ENCODE measurements at places on chromosomes 2 and 18.

- no peak for DNase-seq
Observed at GRCh38 chr2:64192125-64192479, 47.9 kb upstream of the PELI1 start.

DNA sequence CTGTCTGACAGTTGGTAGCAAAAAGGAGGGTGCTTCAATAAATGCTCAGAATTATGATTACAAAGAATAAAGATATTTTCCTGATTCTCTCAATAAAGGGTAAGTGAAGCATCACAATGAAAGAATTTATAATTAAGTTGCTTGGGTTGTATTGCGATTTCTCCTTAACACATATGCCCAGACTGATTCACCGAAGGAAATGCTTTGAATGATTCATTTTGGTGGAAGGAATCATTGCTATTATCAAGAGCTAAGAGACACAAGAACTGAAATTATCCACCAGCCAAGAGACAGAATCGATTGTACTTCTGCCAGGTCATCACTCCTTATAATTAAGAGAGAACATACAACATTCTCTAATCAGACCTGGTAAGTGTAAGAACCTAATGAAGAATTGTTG, 301.4 kb downstream of the NR4A2 start:
- no peak for DNase-seq

DNA sequence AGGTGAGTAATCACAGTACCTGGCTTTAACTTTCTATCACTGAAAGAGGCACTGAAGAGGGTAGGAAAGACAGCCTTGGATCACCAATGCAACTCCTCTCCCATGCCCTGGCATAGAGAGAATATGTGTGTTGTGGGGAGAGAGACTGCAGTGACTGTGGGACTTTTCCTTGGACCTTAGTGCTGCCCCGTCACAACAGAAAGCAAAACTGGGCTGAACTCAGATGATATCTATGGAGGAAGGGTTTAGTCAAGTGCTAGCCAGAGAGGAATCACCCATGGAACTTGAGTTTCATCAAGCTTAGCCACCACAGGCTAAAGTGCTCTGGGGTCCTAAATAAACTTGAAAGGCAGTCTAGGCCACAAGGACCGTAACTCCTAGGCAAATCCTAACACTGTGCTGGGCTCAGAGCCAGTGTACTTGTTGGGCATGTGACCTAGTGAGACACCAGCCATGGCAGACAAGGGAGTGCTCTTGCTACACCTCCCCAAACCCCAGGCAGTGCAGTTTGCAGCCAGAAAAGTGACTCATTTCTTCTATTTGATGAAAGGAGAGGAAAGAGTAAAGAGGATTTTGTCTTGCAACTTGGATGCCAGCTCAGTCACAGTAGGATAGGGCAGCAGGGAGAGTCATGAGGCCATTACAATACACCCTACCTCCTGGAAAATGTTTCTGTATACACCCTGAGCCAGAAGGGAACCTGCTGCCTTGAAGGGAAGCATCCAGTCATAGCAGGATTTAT, 105.8 kb upstream of the SPOPL start:
- no peak for DNase-seq

DNA sequence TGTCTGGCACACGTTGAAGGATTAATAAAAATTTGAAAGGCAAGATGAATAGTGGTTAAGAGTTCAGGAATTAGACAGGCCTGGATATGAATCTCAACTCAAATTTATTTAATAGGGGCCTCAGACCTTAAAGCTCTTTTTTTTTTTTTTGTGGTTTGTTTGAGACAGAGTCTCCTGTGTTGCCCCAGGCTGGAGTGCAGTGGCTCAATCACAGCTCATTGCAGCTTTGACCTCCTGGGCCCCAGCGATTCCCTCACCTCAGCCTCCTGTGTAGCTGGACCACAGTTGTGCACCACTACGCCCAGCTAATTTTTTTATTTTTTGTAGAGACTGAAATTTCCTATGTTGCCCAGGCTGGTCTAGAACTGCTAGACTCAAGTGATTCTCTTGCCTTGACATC, 3.0 kb downstream of the ZRANB3 start:
- no peak for DNase-seq

DNA sequence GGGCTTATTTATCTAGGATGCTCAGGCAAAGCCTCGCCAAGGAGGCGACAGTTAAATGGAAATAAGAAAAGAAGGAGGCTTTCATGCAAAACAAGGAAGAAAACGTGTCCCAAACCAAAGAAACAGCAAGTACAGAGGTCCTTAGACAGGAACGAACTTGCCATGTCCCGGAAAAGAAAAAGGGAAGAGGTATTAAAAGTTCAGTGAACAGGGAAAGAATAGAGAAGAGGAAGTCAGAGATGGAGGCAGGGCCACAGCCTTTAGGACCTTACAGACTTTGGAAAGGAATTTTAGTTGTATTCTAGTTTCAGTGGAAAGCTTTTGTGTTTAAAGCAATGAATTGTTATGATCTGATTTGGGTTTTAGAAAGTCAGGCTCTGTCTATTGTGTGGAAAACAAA, 22.1 kb downstream of the IKZF2 start:
- DNase-seq: no peak

GRCh38 chr18:62398291-62398690, 73.2 kb downstream of the TNFRSF11A start:
- no peak for DNase-seq

DNA sequence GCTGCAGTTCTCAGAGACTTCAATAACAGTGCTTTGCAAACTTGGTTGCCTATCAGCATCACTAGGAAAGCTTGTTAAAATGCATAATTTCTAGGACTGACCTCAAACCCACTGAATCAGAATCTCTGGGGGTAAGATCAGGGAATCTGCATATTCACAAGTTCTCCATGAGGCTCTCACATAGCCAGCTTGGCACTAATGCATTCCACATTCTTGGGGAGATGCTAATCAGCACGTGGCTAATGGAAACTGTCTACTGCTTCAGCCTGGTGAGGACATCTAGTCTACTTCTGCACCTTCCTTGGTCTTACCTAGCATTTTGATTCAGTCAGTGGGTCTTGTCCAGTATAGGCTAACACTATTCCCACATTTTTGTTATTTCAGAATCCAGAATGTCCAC, 56.3 kb downstream of the RBKS start:
- DNase-seq: no peak

DNA sequence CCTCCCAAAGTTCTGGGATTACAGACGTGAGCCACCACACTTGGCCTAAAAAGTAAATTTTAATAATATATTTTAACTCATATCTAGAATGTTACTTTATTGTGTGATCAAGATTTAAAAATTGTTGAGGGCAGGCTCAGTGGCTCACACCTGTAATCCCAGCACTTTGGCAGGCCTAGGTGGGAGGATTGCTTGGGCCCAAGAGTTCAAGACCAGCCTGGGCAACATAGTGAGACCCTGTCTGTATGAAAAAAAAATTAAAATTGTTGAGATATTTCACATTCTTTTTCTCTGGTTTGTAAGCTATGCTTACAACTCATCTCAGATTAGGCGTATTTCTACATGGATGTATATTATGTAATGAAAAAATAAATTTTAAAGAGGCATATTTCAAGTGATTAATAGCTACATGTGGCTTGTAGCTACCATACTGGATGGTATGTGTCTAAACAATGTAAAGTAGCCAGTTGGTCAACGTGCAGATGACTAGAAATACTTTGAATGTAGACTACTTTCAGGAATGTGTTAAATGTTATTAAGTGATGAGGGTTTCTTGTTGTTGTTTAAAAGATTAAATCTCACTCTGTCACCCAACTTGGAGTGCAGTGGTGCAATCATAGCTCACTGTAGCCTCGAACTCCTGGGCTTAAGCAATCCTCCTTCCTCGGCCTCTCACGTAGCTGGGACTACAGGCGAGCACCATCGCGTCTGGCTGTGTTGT, 5.9 kb downstream of the RAB10 start:
- no peak for DNase-seq

DNA sequence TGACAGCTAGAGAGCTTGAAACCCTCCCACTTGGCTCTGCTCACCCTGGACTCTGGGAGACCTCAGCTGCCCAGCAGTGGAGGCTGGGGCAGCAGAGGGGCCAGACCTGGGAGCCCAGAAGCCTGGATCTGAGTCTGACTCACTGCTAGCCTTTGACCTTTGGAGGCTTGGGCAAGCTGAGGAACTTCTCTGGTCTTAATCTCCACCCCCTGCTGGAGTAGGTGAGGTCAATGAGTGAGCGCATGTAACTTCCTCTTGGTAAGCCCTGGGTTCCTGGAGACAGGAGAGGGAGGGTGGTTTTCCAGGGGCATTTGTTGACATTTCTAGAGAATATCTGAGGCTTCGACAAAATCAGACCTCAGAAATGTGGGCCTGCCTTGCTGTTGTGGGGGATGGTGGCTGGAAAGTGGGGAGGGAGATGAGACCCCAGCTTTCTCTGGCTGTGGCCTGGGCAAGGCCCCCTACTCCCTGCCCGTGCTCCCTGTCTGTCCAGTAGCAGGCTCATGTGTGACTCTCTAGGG, 73.0 kb upstream of the YWHAQ start:
- DNase-seq: no peak

DNA sequence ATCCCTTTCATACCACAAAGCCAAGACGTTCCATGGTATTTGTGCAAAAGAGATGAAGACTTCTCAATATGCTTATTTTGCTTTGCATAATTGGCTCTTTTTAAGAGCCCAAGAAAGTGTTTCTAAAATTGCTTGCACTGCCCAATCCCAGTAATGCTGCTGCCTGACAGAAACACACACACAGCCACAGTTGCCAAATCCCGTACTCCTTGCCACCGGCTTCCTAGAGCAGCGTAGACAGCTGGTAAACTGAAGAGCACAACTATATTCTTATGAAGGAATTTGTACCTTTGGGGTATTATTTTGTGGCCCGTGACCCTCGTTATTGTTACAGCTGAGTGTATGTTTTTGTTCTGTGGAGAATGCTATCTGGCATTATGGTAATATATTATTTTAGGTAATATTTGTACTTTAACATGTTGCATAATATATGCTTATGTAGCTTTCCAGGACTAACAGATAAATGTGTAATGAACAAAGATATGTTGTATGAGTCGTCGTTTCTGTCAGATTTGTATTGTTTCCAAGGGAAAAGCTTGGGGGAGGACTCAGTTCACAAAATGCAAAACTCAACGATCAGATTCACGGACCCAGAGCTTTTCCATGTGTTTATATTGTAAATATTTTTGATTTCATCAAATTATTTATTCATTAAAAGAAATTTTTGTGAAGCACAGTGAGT, 202.9 kb upstream of the RAB12 start:
- DNase-seq: no peak

GRCh38 chr2:37604716-37605115, 66.7 kb downstream of the CDC42EP3 start:
- no peak for DNase-seq

- DNase-seq: no peak
Observed at GRCh38 chr2:20621366-20622295, 29.3 kb downstream of the HS1BP3 start.

- DNase-seq: no peak
Observed at GRCh38 chr18:51188024-51188701, 9.3 kb downstream of the MEX3C start.

- DNase-seq: peak; percentile 39
Observed at GRCh38 chr18:13217466-13217961, 1.0 kb upstream of the LDLRAD4 start.

- no peak for DNase-seq
Observed at GRCh38 chr18:23062011-23062410, 73.3 kb upstream of the CABLES1 start.

DNA sequence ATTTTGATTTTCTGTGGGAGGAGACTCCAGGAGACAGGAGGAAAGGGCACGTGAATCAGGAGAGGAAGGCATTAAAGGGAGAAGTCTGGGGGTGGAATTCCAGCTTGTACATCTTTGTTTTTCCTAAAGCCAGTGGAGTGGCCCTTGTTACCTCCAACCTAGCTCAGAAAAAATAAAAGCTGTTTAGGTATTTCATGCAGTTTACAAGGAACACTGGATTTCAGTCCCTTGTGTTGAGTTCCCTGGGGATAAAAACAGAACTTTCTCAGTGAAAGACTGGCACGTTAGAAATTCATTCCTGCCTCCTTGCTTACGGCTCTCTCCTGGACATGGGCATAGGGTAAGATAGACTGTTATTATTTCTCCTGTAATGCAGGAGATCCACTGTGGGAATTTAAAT, 170.2 kb downstream of the ZEB2 start:
- DNase-seq: no peak

DNA sequence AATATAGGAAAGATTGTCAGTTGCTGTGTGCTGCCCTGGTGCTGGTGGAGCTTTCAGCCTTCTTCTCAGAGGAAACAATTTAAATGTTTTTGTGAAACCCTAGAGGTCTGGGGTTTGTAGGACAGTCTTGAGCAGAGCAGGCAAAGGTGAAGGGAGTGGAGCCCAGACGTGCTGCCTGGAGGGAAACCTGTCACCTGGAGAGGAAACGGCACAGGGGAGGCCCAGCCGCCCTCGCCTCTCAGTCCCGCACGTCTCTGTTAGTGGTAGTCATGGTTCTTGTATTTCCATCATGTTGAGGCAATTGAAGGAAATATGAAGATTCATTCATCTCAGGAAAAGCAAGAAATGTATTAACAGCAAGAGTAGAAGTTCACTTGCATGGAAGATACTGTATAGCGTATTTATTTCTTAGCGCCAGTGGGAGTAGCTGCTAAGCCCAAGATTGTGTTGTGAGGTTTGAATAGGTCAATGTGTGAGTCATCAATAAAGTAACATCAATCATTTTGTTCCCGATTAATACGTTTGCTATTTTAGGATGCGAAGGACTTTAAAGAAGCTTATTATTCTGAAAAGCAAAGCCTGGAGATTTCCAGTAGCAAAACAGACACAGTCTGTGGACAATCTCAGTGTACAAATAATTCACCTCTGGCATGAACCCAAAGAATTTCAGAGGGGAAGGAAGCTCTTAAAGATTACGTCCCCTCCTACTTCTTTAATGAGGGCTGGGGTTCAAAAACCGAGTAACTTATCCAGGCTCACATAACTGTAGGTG, 70.4 kb downstream of the LRRFIP1 start:
- no peak for DNase-seq

DNA sequence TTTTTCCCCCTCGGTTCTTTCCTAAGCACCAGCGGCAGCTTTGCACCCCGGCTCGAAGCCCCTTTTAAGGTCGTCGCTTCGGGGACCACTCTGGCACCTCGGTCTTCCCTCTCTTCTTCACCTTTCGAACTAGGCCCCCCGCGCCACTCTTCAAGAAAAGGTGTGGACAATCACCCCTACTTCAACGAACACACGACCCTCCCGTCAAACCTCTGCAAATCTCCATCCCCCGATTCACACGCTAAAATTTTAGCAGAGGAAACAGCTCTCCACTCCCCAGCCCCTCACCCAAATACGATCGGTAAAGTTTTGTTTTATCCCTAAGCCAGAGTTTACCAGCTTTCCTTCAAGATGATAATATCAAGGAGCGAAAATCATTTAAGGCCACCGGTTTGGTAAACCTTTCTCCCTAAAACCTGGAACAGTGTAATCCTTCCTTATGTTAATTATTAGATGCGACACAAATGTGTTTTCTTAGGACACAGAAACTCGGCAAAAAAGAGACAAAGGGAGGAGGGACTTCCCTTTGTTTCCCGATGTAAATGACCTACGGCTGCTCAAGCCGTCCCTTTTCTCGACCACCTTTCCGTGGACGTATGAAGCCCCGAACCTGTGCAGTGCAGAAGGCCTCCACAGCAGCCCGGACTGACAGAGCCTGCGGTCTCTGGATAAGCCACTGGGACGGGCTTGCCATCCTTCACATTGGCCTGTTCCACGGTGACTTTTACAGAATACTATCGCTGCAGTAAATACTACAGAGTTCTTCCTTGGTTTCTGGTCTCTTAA, 85.2 kb downstream of the RBMS1 start:
- no peak for DNase-seq

GRCh38 chr2:8475349-8476031, 206.4 kb upstream of the ID2 start:
- no peak for DNase-seq

- DNase-seq: no peak
Observed at GRCh38 chr18:42339372-42339771, 384.3 kb downstream of the PIK3C3 start.
